ENCODE measurements at places on chromosomes 2 and 18.

DNA sequence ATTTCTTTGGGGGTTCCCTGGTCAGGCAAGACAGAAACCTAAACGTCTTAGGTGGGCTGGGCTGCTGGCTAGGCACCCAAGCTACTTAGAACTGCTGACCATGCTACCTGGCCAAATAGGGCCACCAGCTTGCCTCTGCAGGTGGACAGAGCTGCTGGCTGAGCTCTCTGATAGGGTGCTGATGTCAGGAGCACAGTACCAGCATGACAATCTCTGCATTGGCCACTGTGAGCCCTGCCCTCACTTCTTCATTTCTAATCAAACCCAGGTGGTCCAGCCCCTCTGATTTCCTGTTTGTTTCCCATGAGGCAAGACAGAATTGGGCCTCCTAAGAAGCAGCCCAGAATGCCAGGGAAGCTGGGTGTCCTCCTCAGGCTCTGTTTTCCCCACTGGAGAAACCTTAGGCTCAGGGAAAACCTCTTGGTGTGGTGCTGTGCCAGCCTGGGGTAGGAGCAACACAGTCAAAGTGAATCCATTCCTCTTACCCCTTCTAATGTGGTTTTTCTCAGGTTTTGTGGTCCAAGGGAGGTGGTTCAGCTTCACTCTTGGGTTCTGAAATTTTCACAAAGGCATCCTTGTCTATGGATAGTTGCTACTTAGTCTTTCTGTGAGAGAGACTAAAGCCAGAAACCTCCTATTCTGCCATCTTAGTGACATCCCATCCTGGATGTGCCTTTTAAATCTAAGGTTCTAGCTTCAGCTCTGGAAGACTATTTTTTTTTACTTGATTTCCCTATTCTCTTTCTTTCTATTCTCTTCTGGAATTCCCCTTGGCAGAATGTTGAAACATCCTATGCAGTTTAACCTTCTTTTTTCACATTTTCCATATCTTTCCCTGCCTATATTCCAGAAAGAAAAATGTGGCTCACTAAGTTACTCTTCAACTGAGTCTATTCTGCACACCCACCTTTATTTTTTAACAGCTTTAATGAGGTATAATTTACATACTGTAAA, 15.2 kb downstream of the SP100 start:
- no peak for DNase-seq

- DNase-seq = no peak
Measured at GRCh38 chr2:9328931-9329330, 94.4 kb downstream of the ITGB1BP1 start.

DNA sequence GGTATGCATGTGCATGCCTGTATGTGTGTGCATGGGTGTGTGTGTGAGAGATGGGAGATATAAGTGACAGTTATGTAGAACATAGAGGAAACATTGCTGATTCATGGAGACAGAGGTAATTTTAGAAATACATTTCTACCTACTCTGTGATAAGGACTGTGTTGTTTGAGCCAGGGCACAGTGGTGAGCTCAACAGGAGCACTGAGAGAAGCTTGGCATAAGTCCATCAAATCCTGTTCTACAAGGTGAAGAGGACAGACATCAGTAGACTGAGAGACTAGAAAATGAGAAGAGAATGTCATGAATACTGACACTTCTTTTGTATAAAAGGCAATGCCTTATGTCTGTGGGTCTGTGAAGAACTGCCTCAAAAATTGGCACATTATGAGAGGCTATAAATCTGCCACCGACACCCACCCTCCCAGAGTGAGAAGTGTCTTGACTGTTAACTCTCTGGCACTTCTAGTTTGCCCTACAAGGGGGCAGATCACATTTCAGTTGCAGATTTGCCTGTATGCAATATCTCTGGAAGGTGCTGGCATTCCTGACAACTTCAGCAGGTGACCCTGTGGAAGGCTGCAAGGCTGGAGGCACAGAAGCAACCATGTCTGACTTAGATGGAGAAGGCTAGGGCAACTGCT, 962.3 kb upstream of the NRXN1 start:
- DNase-seq = no peak

GRCh38 chr2:131659168-131659572, 131.5 kb downstream of the CCDC74A start:
- DNase-seq = no peak

DNA sequence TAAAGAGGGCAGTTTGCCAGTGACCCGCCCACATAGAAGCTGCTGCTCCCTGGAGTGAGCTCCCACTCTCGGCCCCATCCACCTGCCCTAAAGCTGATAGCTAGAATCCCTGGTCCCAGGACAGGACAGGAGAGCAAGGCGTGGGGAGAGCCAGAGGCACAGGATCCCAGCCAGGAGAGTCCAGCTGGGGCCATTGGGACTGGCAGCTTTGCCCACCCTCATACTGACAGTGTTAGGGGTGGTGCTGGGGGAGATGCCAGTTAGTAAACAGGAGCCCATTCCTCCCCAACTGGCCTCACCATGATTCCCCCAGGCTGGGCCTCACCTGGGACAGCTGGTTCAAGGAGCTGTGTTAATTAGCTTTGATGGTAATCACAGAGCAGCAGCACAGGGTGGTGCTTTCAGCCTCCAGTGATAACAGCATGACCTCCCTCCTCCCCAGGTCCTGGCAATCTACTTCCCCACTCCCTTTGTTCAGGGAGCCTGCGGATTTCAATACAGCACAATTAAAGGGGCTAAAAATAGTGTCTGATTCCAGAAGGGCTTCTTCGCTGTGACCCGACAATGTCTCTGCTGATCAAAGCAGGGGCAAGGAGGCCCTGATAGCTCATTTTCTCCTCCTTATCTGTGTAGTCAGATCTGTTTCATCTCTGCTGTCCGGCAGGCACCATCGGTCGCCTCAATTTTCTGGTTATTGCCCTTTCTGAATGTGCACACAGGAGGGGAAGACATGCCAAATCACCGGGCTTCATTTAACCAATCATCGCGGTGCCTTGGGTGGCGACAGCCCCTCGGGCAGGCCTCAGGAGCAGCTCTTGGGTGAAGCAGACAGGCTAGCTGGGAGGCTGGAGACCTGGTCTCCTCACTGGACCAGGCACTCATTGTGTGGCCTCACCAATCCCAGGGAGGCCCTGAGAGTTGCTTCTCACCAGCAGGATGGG, 119.9 kb upstream of the TEX51 start:
- DNase-seq = no peak

DNA sequence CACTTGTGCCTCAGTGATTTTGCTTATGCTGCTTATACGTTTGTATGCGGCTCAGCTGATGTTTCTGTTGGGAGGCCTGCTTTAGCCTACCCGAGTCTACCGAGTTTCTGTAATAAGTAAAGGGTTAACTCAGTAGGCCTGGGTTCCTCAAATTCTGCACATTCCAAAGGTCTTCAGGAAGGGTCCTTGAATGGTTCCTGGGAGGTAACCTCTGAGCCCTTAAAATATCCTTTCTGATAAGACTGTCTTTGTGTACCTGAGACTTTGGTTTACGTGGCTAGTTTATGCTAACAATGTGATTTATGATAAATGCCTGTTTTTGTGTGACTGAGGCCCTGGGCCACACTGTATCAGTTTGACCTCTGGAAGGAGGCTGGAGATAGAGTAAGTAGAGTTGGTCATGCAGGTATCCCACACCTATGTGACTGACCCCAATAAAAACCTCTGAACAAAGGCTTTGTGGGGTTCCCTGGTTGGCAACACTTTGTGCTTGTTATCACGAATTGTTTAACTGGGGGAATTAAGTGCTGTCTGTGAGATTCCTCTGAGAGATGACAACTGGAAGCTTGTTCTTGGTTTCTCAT, 18.9 kb upstream of the PNPT1 start:
- no peak for DNase-seq
